GM12891 (cell line): ENCODE measurements at places on chromosomes 5 and 9.

DNA sequence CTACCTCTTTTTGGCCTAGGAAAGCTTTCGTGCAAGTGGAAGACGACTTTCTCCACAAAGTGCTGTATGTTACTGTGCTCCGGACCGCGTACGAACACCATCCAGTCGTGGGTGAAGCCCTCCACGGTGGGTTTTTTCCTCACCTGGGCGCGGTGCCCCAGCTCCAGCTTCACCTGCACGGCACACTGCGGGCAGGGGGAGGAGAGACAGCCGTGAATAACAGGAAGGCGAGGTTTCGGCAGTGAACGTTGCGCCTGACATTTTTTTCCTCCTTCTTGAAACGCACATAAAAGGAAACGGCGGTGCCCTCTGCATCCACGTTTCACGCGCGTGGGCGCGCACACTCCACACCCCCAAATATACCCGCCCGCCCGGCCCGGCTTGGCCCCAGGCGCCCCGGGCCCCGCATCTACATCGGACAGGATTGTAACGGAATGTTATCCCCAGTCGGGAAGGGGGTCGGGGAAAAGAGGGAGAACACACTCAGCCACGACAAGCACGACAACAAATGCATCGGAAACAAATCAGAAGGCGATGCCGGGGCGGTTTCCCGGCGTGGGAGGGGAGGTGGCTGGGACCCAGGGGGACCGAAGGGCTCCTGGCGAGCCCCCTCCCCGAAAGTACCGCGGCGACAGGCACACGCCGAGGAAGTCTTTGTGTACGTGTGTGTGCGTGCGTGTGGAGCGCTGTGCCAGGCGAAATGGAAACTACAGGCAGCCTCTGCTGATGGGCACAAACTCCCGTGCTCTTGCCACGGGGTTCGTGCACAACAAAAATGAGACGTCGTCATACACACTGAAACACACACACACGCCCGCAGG is 1.4 kb downstream of the MLLT3 start:
- no peak for DNase-seq

DNA sequence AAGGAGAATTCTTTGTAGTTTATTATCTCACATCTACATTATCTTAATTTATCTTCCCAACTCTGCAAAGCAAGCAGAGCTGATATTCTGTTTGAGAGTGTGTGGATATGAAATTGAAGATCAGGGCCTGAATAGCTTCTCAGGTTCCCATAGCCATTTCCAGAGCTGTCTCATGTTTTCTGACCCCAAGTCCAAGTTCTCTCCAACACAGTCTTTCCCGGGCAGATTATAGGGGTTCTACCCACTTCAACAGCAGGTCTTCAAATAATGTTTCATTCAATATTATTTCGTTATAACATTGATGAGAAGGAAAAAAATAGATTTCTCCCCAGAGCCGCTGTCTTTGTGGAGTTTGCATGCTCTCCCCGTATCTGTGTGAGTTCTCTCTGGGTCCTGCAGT is 234.9 kb downstream of the ENC1 start:
- DNase-seq, result no peak

- DNase-seq, result no peak
Measured at GRCh38 chr5:56986626-56986947, 34.7 kb upstream of the MIER3 start.

DNA sequence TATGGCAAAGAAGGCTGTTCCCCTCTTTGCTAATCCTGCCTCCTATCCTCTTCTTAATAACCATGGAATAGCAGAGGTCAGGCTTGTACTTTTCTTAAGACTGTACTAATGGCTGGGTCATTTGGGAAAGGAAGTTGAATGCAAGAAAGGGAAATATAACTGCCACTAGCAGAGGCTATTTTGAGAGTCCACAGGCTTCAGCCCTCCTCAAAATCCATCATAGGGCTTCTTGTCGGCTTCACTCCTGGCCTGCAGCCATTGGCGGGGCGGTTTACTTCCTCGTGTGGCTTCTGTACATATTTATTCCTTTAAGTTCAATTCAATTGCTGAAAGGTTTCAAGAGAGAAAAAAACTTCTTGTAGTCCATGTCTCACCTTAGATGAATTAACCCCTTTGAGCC is 2.8 kb upstream of the PARP8 start:
- DNase-seq, result no peak

DNA sequence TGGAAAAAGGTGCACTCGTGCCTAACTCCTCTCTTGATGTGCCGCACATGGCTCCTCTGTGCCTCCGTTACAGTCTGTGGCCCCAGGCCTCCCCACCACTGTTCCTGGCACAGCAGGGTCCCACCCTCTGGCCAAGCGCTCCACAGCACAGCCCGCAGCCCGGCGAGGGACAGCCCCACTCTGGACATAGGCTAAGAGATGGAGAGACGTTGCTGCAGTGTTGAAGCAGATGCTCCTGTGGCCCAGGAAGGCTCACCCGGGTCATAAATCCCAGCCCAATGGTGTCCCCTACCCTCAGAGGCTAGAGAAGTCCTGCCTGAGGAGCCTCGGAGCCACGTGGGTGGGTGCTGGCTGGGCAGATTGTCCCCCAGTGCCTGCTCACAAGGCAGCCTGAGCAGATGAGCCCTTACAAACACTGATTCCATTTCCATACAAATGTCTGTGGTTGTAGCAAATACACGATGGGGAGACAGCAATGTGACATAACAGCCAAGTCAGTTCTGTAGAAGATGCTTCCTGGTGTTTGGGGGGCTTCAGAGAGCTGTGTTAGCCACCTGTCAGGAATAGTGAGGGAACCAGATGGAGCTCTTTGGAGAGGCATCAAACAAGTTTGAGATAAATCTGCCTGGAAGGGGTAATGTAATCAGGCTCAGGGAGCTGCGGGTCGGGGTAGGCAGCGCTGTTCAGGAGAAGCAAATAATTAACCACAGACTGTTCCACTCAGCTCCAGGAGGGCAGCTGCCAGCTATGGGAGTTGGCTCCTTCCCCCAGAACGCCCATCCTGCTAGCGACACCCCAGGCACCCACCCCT is 41.7 kb downstream of the C5orf15 start:
- no peak for DNase-seq

GRCh38 chr5:180334751-180335613 is 18.2 kb downstream of the GFPT2 start:
- no peak for DNase-seq

- DNase-seq, result no peak
Measured at GRCh38 chr5:128199611-128200010, 116.0 kb downstream of the SLC12A2 start.

GRCh38 chr5:55998966-55999365 is 4.2 kb upstream of the IL6ST start:
- DNase-seq, result no peak

DNA sequence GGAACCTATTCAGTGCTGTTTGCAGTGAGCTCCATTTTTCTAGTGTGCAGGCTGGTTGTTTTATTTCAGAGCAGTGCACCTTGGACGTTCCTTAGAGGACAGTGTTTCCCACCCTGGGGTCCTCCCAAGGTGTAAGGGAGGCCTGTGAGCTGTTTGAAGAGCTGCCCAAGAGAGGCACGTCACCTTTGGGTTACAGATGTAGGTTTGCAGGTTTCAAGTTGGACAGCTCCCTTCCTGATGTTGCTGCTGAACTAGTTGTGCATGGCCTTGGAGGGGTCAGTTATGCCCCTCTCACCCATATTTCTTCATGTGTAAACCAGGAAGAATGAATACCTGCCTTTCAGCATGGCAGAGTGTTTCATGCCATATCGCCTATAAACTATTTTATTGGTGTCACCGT is 34.7 kb upstream of the POMT1 start:
- no peak for DNase-seq

DNA sequence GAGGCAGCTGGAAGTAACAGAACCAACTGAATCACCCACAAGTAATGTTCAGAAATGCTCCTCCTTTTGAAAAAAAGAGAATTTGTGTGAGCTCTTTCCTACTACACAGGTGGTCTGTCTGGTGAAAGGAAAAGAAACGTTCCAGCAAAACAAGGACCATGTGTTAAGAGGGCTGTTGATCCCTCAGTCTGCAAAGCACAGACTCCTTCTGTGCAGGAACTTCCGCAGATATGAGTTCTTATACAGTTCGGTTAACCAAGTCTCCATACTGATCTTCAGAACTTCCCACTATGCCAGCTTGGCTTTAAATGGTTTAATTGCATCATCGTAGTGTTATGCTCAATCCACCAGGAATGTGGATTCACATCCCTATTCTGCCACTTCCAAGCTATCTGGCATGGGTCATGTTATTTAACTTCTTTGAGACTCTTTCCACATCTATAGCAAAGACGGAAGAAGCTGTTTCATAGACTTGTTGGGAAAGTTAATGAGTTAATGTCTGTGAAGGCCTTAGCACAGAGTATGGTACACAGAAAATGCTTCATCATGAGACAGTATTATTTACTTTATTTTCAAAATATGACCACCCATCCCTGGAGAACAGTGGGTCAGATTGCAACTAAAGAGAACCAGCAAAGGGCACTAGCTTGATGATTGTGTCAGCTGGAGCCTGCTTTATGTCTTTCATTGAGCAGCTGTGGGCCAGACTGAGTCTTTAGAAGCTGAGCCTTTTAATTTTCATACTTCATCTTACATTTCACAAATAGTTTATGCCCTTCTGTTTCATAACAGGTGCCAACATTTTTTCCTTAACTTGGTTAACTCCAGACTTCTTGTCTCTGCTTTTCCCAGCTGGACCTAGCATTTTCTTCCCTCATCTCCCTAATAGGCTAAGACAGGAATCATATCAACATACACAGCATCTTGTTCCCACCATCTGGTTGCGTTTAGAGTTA is 89.9 kb downstream of the MAMDC2 start:
- DNase-seq, result no peak

DNA sequence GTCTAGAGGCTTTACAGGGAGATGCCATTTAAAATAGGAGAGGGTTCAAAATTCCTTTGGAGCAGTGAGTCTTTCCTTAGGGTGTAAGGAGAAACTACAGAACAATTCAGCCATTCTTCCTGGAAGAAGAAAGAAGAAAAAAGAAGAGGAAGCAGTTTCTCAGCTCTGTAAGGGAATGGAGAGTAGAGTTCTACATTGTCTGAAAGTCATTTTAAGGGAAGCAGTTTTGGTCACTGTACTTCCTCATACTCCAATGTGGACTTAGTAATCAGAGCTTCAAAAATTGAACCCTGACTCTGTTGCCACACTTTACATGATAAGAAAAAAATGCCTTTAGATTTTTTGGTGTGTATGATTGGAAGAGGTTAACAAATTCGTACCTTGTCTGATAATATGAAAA is 122.4 kb downstream of the LRRC70 start:
- no peak for DNase-seq

- DNase-seq, result peak; percentile 36
Measured at GRCh38 chr5:16550316-16550952, 66.4 kb downstream of the RETREG1 start.

DNA sequence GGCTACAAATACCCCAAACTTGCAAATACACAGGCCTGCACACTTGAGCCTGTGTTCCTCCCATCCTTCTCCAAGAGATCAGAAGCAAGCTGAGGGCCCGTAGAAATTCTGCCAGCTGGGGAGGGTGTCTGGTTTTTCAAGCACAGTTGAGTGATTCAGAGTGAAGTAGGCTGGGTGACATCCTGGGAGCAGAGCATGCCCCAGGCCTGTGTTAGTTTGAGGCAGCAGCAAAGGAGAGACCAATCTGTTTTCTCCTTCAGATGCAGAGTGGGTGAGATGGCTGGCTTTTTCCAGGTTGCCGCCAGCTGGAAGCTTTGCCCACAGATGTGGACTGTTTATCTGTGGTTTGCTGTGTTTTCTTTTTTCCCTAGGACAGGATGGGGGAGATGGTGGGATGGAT is 63.1 kb downstream of the RCL1 start:
- DNase-seq, result no peak

DNA sequence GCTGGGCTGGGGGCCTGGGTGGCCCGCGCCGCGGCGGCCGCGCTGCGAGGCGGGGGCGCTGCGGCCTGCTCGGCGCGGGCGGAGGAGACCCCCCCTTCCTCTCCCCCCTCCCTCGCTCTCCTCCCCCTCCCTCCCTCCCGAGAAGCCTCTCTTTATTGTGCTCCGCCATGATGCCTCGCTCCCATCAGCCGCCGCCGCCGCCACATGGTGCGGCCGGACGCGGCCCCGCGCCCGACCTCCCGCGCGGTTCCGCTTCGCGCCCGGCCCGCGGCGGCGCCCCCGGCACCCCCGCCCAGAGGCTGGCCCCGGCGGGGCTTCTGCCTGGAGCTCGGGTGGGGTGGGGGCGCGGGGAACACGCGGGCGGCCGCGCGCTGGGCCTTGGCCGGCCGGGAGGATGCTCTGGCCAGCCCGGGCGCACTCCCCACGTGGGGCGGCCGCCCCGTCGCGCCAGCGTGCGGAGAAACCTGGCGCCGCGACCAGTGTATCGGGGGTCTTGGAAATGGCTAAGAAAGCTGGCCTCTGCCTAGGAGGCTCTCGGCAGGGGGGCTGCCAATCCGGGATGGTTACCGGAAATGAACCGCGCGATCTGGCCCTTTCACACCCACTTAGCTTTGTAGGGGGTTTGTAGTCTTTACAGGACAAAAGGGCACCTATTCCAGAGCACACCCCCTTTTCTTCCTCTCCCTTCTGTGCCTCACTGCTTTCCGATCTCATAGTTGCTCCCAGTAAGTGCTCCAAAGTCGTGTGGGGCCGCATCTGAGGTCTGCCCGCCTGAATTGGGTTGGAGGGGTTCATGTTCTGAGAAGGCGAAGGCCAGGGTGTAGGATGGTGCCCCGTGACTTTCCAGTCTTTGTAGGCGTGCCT is 1.0 kb downstream of the SET start:
- no peak for DNase-seq

DNA sequence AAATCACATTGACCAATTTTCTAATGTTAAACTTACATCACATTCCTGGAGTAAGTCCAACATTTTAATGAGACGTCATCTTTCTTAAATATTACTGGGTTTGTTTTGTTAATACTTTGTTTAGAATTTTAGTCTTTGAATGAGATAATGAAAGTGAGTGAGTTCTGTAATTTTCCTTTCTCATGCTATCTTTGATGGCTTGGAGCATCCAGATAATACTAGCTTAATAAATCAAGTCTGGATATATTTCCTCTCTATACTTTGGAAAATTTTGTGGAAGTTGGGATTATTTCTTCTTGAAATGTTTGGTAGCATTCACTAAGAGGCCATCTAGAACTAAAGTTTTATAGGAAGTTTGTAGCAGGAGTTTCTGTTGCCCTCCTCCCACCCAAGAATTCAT is 90.8 kb upstream of the IL7R start:
- DNase-seq, result no peak

DNA sequence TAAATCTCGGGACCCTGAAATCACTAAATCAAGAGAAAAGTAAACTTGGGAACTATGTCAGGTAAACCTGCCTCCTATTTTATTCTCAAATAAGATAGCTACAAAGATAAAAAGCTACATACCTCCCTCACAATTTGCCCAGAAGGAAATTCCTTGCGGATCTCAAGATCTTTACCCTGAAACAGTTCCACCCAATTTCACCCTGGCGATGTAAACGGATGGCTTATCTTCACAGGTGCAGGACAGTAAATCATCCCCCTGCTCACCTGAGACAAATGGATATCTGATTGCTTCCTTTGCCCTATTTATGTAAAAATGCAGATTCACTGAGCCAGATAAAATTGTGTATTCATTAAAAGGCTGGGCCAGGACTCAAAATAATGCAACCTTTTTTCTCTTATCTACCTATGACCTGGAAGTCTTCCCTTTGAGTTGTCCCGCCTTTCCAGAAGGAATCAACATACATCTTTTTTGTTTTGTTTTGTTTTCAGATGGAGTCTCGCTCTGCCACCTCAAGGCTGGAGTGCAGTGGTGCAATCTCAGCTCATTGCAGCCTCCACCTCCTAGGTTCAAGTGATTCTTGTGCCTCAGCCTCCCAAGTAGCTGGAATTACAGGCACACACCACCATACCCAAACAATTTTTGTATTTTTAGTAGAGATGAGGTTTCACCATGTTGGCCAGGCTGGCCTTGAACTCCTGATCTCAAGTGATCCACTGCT is 13.8 kb downstream of the TMEM267 start:
- DNase-seq, result no peak

GRCh38 chr5:140828362-140828737 is 590 bp downstream of the PCDHA6 start:
- no peak for DNase-seq
